Suppressor macrophage treated with lipopolysaccharide for 1 hour (primary cell): ENCODE measurements at places on chromosomes 4 and X.

DNA sequence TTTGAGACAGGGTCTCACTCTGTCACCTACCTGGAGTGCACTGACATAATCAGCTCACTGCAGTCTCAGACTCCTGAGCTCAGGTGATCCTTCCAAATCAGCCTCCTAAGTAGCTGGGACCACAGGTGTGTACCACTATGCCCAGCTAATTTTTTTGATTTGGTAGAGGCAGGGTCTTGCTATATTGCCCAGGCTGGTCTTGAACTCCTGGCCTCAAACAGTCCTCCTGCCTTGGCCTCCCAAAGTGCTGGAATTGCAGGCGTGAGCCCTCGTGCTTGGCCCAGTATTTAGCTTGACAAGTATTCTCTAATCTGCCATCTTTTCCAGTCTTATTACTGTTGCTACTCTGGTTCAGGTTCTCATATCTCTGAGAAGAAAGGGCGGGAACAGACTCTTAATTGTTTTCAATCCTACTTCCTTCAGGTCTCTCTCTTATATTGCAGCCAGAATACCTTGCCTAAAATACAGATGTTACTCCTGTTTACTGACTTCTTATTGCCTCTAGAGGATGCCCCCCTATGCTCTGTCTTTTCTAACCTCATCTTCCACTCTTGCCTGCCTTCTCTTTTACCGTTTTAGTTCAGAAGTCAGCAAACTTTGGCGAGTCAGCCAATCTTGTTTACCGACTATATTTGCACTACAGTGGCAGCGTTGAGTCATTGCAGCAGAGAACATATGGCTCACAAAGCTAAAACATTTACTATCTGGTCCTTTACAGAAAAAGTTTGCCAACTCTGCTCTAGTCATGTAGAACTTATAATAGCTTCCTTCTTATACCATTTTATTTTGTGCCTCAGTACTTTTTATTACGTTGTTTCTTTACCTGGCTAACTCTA is 19.0 kb downstream of the MRPL1 start:
- DNase-seq = no peak

- DNase-seq = no peak
Observed at GRCh38 chrX:56969559-56969958, 25.8 kb downstream of the SPIN3 start.

GRCh38 chr4:29558789-29559188 is 1161.4 kb upstream of the PCDH7 start:
- DNase-seq = no peak

DNA sequence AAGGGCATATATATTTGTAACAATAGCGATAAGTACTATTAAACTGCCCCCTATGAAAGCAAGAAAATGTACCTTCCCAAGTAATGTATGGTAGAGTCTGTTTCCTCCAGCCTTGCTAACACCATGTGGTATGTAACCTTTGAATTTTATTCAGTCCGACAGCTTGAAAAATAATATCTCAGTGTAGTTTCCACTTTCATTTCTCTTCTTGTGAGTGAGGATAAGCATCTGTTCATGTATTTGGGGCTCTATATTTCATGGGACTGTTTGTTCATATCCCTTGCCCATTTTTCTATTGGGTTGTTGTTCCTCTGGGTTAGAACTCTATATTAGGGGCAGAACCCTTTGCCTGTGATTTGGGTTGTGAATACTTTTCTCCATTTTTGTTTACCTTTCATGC is 58.3 kb downstream of the USP38 start:
- no peak for DNase-seq

GRCh38 chr4:179331362-179331761 is 1889.1 kb upstream of the AGA start:
- DNase-seq = no peak

DNA sequence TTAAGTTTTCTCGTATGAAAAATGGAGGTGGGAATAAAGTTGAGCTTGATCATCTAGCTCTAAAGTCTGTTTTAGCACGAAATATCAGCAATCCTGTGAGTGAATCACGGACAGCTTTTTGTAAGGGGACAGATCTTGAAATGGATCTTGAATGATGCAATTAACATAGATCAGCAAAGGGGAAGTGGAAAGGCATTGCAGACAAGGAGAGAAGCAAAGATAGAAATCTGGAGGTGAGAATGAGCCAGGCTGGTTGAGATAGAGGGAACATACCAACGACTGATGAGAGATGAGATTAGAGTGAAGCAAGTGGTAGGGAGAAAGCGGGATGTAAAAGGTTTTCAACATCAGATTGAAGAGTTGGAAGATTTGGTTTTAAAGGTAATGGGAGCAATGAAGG is 4.6 kb upstream of the DGKK start:
- no peak for DNase-seq

DNA sequence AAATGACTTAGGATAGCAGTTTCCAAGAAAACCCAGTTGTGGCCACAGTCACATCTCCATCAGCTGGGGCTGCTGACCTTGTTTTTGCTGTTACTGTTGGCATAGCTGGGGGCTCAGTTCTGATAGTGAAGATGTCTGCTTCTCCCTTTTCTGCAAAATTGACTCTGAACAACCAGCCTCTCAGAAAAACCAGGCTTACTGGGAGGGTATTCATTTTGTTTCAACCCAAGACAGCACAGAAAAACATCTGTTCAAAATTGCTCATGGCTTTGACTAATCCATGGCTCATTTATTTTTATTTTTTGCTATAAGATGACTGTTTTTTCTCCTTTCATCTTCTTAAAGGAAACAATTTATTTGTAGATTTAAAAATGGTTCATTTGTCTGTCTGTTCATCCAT is 53.1 kb downstream of the RASL11B start:
- DNase-seq = no peak

DNA sequence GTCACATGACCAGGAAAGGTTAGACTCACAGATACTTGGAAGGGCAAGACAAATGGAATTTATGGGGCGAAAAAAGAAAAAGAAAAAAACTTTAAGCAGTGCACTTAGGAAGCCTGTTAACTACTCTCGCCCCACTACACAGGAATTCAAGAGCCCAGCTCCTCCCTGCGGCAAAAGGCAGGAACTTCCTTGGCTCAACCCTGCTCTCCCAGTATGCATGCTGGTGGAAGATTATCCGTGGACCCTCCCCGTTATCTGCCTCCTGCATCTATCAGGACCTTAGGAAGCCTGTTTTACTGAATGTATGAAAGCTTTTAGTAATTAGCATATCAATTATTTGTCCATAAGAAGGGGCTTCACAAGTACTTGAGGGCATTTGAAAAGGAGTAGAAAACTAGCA is 40.1 kb upstream of the RPA4 start:
- no peak for DNase-seq

GRCh38 chr4:165210566-165210965 is 3.2 kb downstream of the KLHL2 start:
- DNase-seq = no peak

- DNase-seq = no peak
Observed at GRCh38 chrX:154383359-154384283, 4.5 kb downstream of the EMD start.

GRCh38 chrX:18964901-18965300 is 19.0 kb downstream of the PHKA2 start:
- no peak for DNase-seq

DNA sequence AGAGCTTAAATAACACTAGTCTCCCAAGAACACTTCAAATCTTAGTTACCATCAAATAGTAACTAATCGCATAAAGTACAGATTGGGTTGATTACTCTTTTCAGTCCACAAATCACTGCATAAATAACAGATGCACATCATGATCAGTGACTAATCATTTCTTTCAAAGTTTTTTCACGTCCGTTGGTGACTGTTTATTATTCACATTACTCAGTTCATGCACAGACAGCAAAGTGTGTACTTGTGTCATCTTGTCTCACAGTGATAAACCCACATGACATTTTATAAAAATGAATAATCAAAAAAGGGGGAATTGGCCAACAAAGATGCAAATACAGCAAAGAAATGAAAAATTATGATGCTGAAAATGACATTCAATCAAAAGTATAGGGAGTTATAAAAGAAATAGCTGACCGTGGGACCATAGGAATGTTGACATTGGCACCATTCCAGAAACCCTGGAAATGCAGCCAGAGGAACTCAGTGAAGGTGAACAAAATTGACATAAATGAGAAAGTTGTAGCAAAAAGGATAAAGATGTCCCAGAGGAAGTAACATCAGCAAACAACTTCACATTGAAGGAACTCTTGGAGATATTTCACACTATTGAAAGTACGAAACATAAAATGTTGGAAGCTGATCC is 161.5 kb downstream of the SOX3 start:
- DNase-seq = no peak

GRCh38 chr4:76725039-76725438 is 172.9 kb downstream of the SOWAHB start:
- DNase-seq = no peak

- no peak for DNase-seq
Observed at GRCh38 chr4:25552580-25553271, 102.9 kb upstream of the SLC34A2 start.
